ENCODE measurements at places on chromosomes 16 and 17.
A peak's percentile ranks its signal among the peaks of the same experiment; 100 is the strongest.

- DNase-seq = no peak
Observed at GRCh38 chr17:70084476-70084875, 9.5 kb downstream of the KCNJ16 start.

DNA sequence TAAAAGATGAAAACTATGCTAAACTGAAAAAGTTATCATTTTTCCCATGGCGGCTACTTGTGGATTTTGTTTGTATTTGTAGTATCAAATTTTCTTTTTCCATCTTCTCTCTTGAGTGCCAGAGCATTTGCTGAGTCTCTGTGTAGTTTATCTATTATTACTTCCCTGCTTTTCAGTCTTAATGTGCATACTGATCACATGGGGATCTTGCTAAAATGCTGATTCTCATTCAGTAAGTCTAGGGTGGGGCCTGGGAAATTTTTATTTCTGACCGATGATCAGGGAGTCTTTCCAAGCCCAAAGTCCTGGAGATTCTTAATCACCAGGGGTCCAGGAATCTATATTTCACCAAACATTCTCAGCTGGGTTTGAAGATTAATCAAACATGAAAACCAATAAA is 189.0 kb upstream of the GOT2 start:
- no peak for DNase-seq

DNA sequence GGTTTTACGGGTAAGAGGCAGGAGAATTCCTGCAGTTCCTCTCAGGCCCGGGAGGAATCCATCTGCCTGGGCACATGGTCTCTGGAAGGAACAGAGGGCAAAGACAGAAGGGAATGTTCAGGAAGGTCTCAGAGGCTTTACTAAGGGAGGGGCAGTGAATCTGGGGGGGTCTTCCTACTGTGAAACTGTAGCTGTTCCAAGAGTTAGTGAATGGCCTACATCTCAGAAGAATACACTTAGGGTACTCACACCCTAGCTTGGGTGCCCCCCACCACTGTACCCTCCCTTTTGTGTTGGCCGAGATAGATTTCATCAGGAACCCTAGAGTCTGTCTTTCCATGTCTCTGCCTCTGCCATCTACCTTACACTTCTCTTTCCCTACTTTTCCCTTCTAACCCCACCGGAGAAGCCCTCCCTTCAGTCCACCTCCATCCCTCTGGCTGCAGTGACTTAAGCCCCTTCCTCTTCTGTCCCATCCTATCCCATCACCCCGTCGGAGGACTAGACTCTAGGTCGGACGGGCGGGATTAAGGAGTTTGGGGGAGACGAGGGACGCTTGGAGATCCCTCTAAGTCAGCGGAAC is 316 bp downstream of the DLG4 start:
- DNase-seq = no peak

- DNase-seq = peak; percentile 74
Observed at GRCh38 chr16:3645504-3646347, 8.8 kb upstream of the DNASE1 start.

GRCh38 chr16:8262299-8262698 is 328.0 kb downstream of the TMEM114 start:
- no peak for DNase-seq

- no peak for DNase-seq
Observed at GRCh38 chr16:54932021-54932660, 1.5 kb downstream of the IRX5 start.

DNA sequence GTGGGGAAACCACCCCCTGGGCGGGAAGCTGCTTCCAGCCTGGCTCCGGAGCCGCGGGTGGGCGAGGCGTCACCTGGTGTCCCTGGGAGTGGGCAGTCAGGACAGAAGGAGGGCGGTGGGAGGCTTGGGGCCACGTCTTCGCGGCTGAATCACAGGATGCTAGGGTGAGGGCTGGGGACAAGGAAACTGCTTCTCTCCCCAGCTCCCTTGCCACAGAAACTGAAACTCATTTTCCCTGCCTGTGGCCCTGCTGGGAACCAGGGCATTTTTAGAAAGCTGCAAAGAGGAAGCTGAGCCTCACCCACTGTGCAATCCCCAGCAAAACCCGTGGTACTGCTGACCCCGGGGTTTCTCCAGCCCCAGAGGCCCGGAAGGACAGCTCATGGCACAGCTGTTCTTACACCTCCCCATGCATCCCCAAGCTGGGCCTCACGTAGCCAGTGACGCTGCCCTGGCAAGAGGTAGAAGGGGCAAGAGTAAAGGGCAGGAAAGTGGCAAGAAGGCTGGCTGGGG is 8.2 kb downstream of the RHBDF2 start:
- DNase-seq = no peak

All from mesenteric fat pad (tissue), 1 donor.